ENCODE measurements at places on chromosomes 1 and 21.

- no peak for DNase-seq
Measured at GRCh38 chr1:95230768-95231191, 3.2 kb upstream of the RWDD3 start.

GRCh38 chr21:25331286-25331685, 276.0 kb downstream of the MRPL39 start:
- DNase-seq, result no peak

DNA sequence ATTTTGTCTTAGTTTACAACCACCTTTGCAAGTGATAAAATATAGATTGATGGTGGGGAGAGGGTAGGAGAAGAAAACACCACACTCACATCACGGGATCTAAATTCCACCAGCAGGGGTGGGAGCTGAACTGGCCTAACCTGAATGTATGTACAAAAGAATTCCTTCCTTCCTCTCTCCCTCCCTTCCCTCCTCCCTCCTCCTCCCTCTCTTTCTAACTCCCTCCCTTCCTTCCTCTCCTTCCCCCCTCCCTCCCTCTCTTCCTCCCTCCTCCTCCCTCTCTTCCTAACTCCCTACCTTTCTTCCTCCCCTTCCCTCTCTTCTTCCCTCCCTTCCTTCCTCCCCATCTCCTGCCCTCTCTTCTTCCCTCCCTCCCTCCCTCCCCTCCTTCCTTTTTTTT, 40.2 kb downstream of the HIVEP3 start:
- DNase-seq, result no peak

- DNase-seq, result no peak
Measured at GRCh38 chr1:196649990-196650389, 1.9 kb upstream of the CFH start.

DNA sequence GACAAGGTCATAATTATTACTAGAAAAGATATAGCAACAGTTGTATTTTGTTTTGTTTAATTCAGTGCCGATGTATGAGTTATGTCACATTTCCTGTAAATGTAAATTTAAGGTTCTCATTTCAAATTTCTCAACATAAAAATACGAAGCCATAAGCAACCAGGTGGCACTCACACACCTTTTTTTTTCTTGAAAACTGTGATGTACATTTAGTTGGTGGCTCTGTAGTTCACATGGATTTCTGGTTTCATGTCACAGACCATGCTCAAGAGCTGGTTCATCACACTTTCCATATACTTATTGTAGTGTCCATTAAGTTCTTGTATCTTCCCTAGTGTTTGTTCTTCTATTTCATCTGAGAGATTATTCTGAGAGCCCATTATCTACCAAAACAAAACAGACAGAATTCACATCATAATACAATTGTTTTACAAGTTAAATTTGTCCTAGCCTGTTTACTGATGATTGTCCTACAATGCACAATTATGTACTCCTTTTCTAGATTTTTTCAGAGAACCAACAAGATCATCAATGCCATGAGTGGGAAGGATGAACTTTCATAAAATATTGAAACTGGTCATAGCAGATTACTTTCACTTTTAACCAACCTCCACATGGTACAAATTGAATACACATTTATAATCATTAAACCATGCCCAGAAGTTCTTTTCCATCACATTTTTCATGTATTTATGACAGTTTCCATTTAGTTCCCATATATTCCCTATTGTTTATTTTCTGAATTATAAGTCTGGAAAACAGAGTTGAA, 17.1 kb downstream of the ATP6V1G3 start:
- DNase-seq, result no peak
